ENCODE measurements at places on chromosomes 5 and 9.

- DNase-seq = no peak
Observed at GRCh38 chr9:38727497-38728001, 7.6 kb upstream of the FAM240B start.

DNA sequence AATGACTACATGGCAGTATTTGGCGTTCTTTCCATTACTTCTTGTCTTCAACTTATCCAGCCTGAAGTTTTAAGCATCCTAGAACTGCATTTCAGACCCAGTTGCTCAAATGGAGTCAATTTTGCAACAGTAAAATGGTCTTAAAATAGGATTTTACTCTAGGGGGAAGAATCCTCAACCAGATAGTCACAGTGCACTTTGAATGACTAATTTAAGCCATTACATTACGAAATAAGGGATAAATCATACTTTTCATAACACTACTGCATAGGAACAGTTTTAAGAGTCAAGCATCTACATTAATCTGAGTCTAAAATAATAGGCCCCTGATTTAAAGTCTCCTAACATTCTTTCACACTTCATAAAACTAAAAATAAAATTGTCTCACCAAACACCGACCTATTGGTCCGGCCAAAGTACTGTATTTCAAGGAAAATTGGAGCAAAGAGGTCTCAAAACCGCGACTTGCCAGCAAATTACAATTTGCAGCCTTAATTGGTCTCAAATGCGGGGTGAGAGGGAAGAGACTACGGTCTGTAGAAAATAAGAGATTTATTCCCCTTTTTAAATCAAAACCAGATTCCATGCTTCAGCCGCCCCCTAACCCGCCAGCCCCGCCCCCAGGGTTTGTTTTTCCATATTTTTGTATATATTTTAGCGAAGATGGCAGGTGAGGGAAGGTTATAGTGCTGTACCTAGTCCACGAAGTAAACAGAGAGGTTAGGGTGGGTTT is 1.2 kb upstream of the SMARCA2 start:
- DNase-seq = no peak

- peak; percentile 91 for DNase-seq
Observed at GRCh38 chr9:26892251-26893029, at the start of gene CAAP1. Gene CAAP1 (minus strand): TSS chr9:26892802. CDS start chr9:26892715, 87 bp downstream.

DNA sequence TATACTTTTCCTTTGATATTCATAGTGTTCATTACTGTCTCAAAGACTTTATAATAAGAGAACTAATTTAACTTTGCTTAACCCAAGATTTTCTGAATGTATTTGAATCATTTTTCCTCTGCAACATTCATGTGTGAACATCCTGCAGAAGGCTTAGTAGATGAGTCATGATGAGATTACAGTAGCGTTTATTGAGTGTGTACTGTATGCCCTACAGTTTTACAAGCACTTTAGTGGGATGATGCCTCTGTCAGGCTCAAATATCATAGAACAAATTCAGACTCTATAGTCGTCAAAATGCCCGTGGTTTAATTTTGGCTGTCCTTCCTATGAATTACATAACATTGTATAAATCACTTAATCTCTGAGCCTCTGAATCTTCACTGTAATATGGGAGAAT is 41.2 kb downstream of the FYB1 start:
- no peak for DNase-seq

DNA sequence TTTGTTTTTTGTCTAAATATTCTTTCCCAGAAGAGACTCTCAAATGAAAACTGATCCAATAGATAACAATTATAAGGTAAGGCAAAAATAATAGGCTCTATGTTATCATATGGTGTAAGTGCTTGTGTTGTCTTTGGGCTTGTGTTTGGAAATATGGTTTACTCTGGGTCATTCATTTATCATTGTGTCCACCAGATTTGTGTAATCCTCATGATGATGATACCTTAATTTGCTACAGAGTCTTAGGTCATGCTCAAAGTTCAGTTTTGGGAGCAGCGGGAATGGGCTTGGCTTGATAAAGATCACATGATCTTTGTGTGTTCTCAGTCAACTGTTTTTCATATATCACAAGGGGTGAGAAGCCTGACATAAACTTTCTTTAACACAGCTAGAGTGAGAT is 34.2 kb downstream of the PLPPR1 start:
- DNase-seq = no peak
